Forelimb muscle (tissue), 1 donor: ENCODE measurements at places on chromosomes 7 and 10. TPM values are rescaled to one million over a fixed set of nuclear protein-coding genes. Genes with fewer than 3 reads are reported as not detected.
A peak's percentile ranks its signal among the peaks of the same experiment; 100 is the strongest.

GIMAP6 gene
- polyA plus RNA-seq, result 14.0 TPM

PPA1 gene
- polyA plus RNA-seq, result 76.3 TPM

ZNF727 gene
- polyA plus RNA-seq, result 0.11 TPM

VSIR gene
- polyA plus RNA-seq, result 28.5 TPM

ADRB1 gene
- 0.05 TPM for polyA plus RNA-seq

PLAU gene
- 29.4 TPM for polyA plus RNA-seq

SSC4D gene
- 0.94 TPM for polyA plus RNA-seq

CTNNA3 gene
- polyA plus RNA-seq, result 12.6 TPM

GPR146 gene
- 4.4 TPM for polyA plus RNA-seq

CALHM1 gene
- polyA plus RNA-seq, result 0.04 TPM

NCF1 gene
- 2.2 TPM for polyA plus RNA-seq

GRCh38 chr7:14902589-14903067 lies at the start of gene DGKB:
TSS of gene DGKB (minus strand) at chr7:14902751.
- DNase-seq, result no peak

DNA sequence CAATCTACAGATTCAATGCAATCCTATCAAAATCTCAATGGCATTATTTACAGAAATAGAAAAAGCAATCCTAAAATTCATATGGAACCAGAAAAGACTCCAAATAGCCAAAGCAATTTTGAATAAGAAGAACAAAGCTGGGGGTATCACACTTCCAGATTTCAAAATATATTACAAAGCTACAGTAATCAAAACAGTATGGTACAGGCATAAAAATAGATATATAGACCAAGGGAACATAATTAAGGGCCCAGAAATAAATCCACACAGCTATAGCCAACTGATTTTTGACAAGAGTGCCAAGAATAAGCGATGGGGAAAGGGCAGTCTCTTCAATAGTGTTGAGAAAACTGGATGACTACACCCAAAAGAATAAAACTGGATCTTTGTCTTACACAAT lies 251.9 kb upstream of the FOXK1 start:
- no peak for DNase-seq

GRCh38 chr7:154242709-154243108 lies 190.5 kb downstream of the DPP6 start:
- no peak for DNase-seq

GRCh38 chr7:28865601-28866144 lies 92.5 kb downstream of the TRIL start:
- DNase-seq, result peak; percentile 38

GRCh38 chr10:96619120-96619519 lies 32.3 kb upstream of the TM9SF3 start:
- DNase-seq, result no peak

DNA sequence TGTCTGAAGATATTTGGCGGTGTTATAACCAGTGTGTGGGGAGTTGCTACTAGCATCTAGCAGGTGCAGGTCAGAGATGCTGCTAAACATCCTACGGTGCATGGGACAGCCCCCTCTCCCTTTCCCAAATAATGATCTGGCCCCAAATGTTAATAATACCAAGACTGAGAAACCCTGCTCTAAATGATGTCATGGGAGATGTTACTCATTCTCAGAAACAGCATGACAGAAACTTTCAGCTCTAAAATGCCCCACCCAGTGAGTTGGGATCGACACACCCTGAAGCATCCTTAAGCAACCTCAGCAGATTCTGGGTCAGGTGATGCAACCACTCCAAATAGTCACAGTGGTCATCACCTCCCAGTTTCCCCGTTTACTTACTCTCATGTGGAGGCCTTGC lies 108.8 kb upstream of the MPP7 start:
- DNase-seq, result no peak

DNA sequence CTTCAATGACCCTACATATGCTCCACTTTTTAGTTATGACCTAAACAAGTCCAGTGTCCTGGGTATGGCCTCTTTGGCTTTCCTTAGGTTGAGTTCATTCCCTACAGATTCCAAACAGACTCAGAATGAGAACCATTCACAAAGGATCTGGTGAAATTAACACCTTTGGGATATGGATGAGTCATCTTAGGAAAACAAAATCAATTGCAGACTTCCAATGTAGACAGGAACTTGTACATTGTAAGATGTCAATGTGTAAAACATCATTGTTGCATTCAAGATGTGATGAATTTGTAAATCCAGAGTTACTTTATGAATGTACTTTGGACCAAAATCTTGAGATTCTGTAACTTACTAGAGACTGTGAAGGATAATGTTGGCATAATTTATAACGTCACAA lies 43.4 kb upstream of the HECTD2 start:
- no peak for DNase-seq

DNA sequence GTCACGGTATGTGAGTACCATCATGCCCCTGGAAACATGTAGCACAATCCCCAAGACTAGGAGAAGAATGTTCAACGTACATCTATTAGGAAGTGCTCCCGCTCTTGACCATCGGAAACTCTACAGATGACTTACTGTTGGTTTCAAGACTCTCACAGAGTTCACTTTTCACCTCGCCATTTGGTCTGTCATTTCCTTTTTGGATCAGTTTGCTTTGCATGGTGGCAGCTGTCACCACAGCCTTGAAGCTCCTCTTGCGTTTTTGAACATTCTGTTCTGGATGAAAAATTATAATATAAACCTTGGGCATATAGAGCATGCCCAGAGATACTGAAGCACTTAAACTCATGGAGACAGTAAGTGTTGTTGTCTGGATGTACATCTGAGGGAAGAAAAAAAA lies 806.8 kb downstream of the GRM8 start:
- no peak for DNase-seq

DNA sequence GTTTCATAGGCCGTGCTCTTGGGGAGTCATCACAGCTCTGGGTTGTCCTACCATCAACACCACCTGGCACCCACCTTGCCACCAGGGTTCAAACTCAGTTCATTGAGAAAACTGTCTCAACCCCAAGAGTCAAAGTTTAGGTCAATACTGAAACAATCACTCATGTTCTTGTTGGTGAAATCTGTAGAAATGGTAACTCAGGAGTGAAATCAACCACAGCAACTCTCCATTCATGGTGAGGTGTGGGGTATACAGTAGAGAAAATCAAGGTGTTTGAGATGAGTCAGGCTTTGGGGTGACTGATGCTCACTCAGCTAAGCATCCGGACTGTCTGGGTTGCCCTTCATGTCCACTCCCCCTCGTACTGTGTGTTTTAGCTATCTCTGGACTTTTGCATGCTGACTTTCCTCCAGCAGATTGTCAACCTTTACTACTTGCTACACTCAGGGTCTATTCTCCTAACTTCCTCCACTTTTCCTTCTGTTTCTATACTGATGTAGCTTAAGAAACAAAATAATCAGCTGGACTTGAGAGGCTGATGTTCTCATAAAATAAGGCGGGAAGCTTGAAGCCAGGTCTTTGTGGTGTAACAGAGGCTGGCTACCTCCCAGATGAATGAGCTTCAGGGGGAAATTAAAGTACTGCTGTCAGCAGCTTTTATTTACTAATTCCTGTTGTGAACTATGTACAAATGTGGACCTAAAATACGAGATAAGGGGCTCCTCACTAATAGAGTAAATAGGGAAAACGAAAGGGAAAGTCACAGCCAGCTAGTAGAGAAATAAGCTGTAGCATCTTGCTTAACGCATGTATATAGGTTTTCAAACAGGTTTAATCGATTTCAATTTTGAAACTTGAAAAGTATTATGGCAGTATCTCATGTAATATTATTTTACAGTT lies 173.6 kb upstream of the AKR1E2 start:
- no peak for DNase-seq

DNA sequence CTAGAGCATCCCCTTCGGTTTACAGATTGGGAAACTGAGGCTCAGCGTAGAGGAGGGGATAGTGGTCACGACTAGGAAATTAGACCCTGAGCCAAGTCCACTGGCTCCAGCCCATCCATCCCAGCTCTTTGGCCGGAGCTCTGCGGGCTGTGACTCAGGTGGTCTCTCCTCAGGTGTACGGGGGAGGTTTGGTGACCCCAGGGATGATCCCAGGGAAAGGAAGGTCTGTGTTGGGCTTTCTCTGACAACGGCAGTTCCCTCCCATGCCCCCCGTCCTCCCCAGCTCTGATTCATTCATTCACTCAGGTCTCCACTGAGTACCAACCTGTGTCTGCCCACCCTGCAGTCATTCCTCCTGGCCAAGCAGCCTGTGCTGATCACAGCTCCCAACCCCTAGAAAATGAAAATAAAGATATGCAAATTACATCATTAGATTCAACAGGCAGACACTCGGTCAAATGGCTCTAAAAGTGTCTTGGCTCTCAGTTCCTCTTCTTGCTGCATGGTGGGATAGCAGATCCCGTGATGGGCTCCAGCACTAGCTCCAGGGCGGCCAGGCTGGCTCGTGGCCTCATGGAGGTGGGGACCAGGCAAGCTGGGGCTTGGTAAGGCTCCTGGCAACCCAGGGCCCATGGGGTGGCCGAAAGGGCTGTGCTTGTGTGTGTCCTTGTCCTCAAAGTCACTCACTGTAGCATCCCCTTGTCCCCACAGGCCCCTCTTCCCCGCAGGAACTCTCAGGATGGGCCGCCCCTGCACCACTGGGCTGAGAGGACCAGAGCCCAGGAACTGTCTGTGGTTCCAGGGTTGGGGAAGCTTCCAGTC lies 37.8 kb downstream of the CLRN3 start:
- DNase-seq, result no peak

DNA sequence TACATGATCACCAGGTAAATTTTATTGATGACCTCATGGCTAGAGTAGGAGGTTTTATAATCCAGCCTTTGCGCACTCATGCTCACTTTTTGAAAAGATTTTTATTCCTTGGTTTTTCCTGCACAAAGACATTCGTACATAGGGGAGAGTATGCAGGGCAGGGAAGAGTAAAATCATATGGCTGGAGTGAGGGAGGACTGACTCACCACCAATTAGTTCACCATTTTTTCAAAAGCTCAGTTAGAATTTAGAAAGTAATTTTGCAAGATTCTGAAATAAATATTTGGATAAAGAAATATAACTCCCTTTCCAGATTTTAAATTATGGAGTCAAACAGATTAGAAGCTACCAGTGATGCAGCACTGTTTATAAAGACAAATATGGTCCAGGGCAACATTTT lies 111.9 kb downstream of the SEMA3D start:
- DNase-seq, result no peak

DNA sequence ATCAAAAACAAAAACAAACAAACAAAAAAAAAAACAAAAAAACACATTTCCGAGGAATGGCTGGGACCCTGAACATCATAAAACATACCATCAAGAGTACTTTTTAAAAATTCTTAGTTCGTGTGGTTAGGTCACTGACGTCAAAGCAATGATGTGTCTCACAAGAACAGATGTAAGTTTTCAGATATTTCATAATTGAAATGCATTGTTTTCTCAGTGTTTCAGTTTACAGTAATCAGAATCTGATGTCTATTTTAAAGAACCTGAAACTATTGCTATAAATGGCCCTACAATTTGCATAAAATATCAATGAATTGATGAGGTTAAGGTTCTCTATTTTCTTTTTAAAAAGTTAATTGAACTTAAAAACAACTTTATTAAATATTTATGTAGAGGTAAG lies 103.7 kb upstream of the HGF start:
- DNase-seq, result no peak

- no peak for DNase-seq
These were observed 25.3 kb upstream of the EPC1 start for GRCh38 chr10:32372000-32372875.

GRCh38 chr10:102863660-102864059 lies 5.6 kb upstream of the AS3MT start:
- DNase-seq, result no peak

DNA sequence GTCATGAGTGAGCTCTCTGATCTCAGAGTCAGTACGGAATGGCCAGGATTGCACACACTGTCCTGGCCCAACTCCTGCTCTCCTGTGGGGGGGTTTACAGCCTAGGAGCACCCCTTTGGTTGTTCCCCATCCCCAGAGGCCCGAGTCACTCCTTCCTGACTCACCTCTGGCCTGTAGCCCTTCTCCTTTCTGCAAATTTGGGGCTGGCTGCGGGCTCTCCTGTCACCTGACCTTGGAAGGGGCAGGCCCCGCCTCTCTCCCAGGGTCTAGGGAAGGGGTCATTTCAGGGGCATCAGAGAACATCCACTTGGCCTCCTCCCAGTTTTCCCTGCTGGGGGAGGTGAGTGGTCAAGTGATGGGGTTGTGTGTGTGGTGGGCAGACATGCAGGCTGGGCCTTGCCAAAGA lies 1.7 kb downstream of the NYAP1 start:
- no peak for DNase-seq

GRCh38 chr10:101840741-101841453 lies 2.7 kb downstream of the KCNIP2 start:
- DNase-seq, result no peak

- DNase-seq, result no peak
These were observed 47.0 kb downstream of the RBM20 start for GRCh38 chr10:110691139-110691538.

- no peak for DNase-seq
These were observed 184.5 kb downstream of the ADAM12 start for GRCh38 chr10:126203746-126204145.

DNA sequence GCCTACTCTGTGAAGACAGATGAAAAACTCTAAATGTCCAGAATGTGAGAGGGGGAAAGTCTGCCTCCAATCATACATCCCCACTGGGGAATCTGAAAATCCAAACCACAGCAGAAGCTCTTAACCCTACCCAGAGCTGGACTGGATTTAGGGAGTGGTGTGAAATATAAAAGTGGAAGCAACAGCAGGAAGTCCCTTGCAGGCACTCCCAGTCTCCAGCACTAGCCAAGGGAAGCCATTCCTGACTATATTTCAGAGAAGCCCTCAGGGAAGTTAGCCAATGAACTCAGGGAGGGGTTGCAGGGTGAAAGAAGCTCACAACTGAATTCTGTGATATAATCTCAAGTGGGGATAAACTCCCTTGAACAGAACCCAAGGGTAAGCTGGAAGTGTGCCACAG lies 51.5 kb downstream of the CRPPA start:
- no peak for DNase-seq

GRCh38 chr10:6279540-6280267 lies 77.0 kb downstream of the PFKFB3 start:
- DNase-seq, result no peak

DNA sequence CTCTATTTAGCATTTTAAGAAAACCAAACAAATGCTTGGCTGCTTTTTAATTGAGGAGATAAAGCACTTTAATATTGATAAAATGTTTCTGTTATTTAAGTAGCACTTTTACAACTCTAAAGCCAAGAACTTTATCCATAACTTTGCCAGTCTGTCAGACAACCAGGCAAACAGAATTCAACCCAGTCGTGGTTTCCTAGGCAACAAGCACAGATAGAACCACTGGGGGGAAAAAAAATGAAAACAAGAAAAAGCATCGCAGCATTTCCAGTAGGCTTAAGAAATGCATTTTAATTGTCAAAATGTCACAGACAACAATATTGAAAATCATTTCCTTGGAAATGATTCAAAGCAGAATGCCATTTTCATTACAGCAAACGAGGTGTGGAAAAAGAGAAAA lies 323.4 kb downstream of the PARD3 start:
- DNase-seq, result no peak

DNA sequence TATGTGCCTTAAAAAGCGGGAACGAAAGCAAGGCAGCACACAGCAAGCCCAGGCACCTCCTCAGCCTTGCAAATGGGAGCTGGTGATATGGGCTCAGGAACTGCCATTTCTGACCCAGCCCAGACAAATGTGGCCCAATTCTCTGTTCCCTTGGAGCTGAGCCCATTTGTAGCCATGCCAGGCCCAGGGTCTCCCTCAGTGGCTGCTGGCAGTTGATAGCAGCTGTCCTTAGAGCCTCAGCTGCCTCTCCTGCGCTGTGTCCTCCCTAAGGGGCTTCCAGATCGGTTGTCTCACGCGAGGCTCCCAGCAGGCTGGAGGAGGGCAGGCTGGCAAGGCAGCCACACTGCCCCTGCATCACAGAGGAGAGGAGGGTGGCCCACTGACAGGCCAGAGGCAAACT lies 275.8 kb downstream of the KCNMA1 start:
- no peak for DNase-seq

GRCh38 chr10:114289096-114289436 lies 50.0 kb downstream of the VWA2 start:
- no peak for DNase-seq
